Activated CD8-positive, alpha-beta memory T cell treated with anti-CD3 and anti-CD28 coated beads for 48 hours (primary cell): ENCODE measurements at places on chromosomes 1 and 21.

DNA sequence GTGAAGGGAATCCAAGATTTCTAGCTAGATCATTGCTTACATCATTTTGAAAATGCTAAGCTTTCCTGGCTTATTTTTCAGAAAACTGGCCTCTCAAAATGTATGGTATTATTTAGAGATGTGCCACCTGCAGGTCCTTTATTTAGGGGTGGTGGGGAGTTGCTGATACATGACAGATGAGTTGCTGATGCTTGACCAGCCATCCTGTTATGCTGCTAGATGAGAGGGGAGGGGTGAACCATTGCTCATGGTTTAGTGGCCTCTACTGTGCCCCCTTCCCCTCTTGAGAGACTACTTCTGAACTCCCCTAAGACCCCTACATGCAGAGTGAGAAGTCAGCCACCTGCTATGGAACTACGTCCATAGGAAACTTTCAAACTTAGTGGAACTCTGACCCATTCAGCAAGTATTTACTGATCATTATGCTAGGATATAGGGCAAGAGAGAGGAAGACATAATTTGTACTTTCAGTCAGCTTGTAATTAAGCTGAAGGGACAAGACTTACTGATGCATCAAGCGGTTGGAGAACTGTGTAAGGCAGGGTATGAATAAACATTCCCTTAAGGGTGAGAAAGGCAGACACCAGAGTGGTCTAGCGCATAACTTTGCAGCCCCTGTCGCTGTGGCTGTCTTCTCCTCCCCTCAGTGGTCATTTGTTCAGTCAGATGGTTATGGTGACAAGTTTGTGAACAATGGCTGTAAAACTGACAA lies 34.6 kb downstream of the SLAMF6 start:
- no peak for DNase-seq

DNA sequence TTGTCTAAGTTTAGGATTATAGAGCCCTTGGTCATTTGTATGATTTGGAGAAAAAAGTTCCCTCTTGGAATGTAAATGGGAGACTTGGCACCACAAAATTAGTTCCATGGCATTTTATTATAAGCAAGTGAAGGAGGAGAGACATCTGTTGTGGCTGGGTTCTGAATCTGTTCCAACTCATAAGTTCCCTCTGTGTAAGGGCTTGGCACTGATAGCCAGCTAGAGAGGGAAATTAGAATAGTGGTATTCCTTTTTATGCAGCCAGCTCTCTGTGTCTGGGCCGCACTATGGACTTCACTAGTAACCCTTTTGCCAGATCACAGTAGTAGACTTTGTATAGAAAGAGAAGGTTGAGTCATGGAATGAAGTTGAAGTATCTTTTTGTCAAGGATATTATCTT lies 31.1 kb downstream of the GNAI3 start:
- no peak for DNase-seq

GRCh38 chr1:85473390-85473789 lies 8.4 kb upstream of the DDAH1 start:
- DNase-seq: no peak

DNA sequence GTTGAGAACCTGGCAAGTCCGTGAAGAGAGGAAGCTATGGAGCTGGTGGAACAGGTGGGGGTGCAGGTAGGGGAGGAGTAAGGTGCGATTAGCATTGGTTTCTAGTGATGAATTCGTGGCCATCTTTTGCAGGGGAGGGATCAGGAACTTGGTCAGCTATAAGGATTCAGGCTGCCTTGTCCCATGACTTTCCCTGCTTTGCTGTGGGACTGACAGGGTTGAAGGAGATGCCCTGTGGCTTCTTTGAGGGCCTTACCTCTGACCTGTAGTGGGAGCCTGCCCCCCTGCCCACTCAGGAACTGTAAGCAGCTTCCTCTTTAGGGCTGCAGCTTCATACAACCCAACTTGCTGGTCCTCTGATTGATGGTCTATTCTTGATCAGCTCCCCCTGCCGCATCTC lies 84.7 kb upstream of the CD34 start:
- no peak for DNase-seq

- DNase-seq: no peak
Measured at GRCh38 chr1:168520832-168521231, 23.0 kb downstream of the XCL2 start.

- no peak for DNase-seq
Measured at GRCh38 chr21:36544545-36544944, 64.6 kb upstream of the CLDN14 start.

- DNase-seq: no peak
Measured at GRCh38 chr1:88891951-88892340, 579 bp upstream of the GTF2B start.
